ENCODE measurements at places on chromosomes 11 and 22.

GRCh38 chr11:43738600-43739409, 58.3 kb downstream of the HSD17B12 start:
- DNase-seq, result no peak

DNA sequence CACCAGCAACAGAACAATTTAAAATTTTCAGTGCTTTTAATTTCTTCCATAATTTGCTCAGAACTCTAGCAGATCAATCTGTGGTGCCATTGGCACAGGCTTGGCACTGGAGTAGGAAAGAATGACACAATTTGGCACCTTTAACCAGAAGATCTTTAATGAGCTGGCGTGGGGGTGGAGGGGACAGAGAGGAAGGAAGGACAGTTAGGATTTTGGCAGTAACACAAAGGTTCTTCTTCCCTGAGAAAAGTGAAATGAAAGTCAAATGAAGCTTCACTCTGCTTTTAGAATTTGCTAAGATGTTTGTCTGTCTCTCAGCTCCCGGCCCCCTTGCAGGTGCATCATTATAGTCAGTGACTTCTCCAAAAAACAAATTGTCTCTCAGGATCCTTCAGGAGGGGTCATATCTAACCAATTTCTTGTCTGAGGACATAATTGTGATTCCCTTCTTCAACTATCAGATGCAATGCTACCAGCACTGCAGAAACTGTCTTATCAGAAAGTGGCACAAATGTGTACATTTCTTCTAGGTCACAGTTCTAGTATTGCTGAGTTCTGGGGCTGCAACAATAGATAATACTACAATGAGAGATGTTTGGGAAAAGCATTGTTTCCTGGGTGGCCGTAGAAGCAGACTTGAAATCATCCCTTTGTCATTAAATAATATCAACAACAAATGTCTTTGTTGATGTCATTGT, 66.8 kb downstream of the CSTPP1 start:
- DNase-seq, result no peak

- no peak for DNase-seq
Observed at GRCh38 chr11:32318071-32319055, 117.0 kb downstream of the WT1 start.

- DNase-seq, result no peak
Observed at GRCh38 chr22:17974087-17974486, 50.3 kb downstream of the MICAL3 start.
